Choroid plexus epithelial cell (primary cell): ENCODE measurements at places on chromosomes 7 and 10.
A peak's percentile ranks its signal among the peaks of the same experiment; 100 is the strongest.

DNA sequence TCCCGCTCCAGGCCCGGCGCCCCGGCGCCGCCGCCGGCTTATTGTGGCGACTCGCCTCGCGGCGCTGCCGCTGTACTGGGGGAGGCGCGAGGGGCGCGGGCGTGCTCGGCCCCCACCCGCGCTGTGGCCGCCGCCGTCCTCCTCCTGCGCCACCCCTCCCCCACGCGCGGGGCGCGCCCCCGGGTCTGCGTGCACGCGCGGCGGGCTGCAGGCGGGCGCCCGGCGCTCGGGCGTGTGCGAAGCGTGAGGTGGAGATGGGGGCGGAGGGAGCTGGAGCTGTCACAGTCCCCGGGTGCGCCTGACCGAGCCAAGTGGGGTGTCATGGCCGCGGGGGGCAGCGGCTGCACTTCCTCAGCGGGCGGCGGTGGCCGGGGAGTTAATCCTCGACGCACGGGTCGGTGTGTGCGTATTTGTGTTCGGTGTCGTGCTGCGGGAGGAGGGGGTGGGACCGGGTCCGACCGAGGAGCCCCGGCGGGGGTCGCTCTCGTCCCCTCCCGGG lies 672 bp downstream of the LCOR start:
- peak; percentile 75 for DNase-seq

- no peak for DNase-seq
Measured at GRCh38 chr10:46514431-46514861, 42.0 kb downstream of the GPRIN2 start.

DNA sequence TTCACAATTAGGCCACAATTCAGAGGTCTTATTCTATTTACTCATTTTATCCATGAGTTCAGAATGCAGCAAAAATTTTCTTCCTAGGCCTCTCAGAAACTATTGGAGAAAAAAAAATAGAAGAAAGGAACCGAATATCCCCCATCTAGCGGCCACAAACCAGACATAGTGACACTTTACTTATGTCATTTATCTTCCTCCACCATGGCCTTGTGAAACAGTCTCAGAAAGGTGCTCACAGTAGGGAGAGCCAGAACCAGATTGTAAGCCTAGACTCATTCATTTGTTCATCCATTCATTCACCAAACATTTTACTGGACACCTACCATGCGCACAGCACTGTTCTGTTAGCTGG lies 16.0 kb downstream of the CREB3L2 start:
- no peak for DNase-seq

- no peak for DNase-seq
Measured at GRCh38 chr7:12323415-12323814, 80.2 kb downstream of the VWDE start.

GRCh38 chr7:134201569-134202261 lies 74.6 kb downstream of the LRGUK start:
- no peak for DNase-seq

DNA sequence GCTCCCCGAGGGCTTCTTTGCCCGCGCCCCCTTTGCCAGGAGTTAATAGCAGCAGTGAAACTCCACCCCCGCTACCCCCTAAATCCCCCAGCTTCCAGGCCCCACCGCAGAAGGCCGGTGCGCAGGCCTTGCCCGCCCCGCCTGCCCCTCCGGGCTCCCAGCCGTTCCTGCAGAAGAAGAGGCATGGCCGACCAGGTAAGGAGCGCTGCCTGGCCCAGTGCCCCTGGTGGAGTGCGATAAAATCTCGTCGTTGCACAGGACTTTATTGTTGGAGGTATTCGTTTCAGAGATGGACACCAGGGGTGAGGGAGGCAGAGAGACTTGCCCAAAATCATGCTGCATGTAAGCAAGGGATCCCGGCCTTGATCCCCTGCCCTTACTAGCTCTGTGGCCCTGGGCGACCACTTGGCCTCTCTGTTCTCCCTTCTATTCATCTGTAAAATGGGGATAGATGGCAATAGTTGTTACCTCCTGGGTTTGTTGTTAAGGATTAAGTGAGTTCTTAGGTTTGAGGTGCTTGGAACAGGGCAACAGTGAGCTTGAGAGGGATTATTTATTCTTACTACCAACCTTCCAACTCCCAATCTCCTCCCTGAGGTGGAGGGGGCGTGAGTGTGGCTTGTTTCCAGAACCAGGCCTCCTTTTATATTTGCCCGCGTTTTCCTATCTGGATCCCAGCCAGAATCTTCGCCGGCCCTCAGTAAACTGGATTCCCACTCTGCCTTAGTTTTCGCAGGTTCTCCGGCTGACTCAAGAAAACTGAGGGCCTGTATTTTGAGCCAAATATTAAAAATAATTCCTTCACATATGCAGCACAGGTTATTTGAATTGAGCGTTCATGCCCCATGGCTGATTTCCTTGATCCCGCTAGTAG lies 78.3 kb downstream of the WIPF3 start:
- DNase-seq = no peak

GRCh38 chr7:83509255-83510021 lies 139.5 kb downstream of the SEMA3E start:
- DNase-seq = no peak
